NCI-H524 treated with DMSO at 0.1 percent for 48 hours (cell line): ENCODE measurements at places on chromosomes 7 and 10.
A peak's percentile ranks its signal among the peaks of the same experiment; 100 is the strongest.

- peak; percentile 1 for DNase-seq
Observed at GRCh38 chr10:31808258-31809218, 120.1 kb downstream of the ARHGAP12 start.

- no peak for DNase-seq
Observed at GRCh38 chr10:5963591-5963990, 13.8 kb downstream of the IL15RA start.

- DNase-seq, result no peak
Observed at GRCh38 chr10:57336341-57336740, 931.4 kb downstream of the IPMK start.

GRCh38 chr10:27695706-27696105, 49.9 kb downstream of the MKX start:
- no peak for DNase-seq

- no peak for DNase-seq
Observed at GRCh38 chr7:2566348-2566889, 7.6 kb downstream of the IQCE start.

- DNase-seq, result no peak
Observed at GRCh38 chr10:132632091-132632561, 94.5 kb downstream of the INPP5A start.

DNA sequence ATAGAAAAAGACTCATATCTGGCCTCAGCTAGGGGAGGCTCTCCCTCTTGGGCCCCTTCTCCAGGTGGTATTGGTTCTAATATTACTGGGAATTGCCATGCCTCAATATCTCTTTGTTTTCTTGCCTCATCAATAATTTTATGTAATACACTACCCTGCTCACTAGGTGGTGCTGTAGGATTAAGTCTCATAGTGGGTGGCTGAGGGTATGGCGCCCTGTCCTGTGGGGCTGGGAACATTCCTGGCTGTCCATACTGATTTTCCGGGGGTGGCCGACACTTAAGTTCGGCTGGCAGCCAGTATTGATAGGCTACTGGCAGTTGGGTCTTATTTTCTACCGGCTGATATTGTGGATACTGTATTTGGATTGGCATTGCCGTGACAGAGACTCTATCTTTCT, 9.0 kb upstream of the TAS2R3 start:
- no peak for DNase-seq

- no peak for DNase-seq
Observed at GRCh38 chr7:47181746-47182361, 400.1 kb downstream of the TNS3 start.

- DNase-seq, result no peak
Observed at GRCh38 chr10:122117475-122117874, 128.5 kb downstream of the TACC2 start.

GRCh38 chr7:116990056-116990455, 36.8 kb downstream of the ST7 start:
- no peak for DNase-seq

- no peak for DNase-seq
Observed at GRCh38 chr10:98407744-98408241, 7.2 kb downstream of the PYROXD2 start.

DNA sequence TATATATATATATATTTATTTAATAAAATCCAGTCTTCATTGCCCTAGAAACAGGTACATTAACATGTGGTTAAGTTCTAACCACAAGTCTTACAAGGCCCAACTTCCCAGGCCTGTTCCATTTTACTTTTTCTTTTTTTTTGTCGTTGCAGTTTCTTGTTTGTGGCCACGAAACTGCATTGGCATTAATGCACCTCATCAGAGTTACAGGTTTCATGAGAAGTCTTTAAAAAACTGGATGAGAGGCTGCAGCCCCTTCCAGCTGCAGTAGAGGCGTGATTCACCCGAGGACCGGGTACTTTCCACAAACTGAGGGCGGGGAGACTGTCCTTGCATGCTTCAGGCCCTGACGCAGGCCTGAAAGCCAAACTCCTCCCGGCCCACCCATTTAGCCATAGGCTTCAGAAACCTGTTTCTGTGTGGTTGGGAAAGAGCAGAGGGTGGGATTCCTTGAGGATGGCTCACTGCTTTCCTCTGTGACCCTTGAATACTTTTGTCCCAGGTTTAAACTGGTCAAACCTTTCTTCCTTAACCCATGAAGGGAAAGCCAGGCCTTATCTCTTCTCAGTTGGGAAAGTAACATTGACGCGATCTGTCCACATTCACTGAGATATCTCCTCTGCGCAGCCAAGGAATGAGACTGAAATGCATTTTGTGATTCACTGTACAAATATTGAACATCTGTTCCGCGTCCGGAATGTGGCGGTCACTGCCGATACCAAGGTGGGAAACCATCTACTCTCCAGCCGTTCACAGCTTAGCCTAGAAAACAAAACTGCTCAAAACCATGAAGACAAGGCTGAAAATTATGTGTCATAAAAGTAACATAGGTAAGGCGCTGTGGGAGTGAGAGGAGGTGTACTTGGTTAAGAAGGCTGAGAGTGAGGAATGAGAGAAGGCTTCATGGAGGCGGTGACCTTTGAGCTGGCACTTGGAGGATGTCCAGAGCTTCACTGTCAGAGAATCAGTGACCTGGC, 311.7 kb downstream of the GATA3 start:
- no peak for DNase-seq

DNA sequence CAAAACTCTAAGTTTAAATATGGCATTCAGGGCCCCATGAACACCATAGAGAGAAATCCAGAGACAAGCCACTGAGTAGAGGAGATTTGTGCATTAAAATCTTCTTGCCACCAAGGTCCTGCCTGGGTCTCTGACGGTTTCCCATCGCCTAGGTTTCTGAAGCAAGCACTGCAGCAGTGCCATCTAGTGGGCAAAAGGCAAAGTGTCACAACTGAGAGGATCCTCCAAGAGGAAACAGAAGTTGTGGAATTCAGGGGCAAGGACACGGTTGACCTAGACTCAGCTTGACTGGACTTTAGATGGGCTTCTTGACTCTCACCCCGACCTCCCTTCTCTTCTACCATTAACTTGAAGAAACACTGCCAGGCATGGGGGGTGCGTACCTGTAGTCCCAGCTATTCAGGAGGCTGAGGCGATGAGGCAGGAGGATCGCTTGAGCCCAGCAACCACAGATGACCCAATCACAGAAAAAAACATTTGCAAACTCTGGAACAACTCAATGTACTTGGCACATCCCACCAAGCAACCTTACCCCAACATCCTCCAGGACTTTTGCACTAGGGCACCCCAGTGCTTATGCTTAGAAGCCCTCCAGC, 604.1 kb downstream of the GALNT17 start:
- DNase-seq, result no peak

- no peak for DNase-seq
Observed at GRCh38 chr10:43355749-43356371, 15.6 kb upstream of the FXYD4 start.

- DNase-seq, result no peak
Observed at GRCh38 chr10:6151087-6151977, 51.4 kb upstream of the PFKFB3 start.

DNA sequence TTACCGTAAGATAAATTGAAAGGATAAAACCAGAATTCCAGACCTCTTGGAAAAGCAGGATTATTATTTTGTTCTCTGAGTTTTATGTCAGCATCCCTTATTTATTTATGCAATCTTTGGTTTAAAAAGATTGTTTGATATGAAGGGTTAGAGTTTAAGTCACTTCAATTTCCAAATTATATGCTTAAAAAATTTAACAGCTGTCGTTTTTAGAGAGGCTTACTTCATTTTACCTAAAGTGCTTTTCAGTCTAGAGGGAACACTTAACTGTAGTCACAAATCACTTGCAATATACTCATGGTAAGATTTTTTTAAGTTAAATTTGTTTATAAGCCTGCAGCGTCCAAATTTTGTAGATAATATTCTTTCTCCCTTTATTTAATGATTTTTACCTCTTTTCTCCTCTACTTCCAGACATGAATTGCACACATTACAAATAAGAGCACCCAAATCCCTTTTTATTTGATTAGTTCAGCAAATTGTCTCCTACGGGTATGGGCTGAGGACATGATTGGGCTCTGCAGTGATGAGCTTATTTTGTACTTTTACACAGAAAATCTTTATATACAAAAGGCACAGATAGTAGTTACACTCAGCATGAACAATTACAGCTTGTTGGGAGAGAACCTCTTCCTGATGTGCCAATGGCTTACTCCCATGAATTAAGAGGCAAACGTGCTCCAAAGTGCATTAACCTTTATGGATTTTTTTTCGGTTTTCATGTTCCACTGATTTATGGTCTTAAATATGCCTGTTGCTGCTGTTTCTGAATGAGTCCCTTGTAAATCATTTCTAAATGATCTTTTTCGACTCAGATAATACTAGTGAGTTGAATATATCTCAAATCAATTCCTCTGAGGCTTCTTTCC, 319.3 kb upstream of the LRGUK start:
- peak; percentile 11 for DNase-seq

DNA sequence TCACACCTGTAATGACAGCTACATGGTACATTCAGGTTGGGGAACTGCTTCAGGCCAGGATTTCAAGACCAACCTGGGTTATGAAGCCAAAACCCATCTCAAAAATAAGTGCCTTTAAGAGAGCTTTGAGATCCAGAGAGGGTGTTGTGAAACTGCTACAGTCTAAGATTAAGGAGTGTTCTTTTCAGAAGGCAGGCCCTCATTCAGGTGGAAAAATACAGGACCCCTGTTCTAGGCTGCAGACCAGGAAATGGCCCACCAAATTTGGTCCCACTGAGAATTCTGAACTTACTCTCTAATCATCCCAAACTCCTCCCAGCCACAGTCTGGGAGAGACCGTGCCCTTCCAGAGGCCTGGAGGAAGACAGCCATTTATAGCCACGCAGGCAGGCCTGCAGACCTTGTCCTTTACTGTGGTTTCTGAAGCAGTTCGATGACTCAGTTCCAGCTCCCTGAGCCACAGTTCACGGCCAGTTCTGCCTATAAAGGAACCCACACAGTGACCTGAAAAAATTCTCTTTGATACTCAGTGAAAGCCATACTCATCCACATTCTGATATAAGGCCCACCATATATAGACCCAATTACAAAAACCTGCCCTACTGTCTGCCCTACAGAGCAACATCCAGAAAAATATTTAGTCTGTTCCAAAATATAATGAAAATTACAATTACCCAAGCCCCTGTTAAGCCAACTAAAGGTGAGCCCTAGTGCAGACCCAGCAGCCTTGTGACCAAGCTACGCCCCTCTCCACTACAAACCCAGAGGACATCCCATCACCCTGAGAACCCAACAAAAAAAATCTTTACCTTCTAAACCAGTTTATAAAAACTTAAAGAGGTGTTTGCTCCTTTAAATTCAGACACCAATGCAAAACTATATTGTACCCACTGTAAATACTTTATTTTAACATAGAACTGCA, 21.2 kb downstream of the ZNF680 start:
- no peak for DNase-seq

- DNase-seq, result no peak
Observed at GRCh38 chr10:123781324-123781900, 110.2 kb downstream of the CPXM2 start.

DNA sequence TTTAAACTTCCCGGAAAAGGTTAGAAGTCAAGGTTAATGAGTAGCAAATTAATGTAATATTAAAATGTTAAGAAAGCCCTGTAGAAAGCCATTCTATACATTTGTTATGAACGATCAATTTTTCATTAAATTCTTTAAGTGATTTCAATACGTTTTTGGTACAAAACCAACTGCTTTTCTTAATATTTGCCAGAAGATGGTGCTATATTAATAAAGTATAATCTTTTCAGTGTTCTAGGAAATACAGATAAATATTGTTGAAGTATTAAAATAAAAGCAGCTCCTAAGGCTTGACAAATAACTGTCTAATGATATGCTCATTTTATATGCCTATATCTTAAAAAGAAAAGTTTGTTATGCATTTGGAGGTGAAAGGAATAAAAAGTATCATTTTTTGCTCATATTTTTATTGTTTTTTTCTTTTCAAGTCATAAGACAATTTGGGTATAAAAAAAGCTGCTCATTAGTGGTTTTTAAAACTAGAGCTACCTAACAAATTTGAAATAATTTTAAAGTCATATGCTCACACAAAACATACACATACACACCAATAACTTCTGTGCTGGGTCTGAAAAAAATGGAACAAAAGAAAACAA, 130.3 kb upstream of the POT1 start:
- no peak for DNase-seq

GRCh38 chr7:70599446-70600190, 532.3 kb upstream of the GALNT17 start:
- no peak for DNase-seq

DNA sequence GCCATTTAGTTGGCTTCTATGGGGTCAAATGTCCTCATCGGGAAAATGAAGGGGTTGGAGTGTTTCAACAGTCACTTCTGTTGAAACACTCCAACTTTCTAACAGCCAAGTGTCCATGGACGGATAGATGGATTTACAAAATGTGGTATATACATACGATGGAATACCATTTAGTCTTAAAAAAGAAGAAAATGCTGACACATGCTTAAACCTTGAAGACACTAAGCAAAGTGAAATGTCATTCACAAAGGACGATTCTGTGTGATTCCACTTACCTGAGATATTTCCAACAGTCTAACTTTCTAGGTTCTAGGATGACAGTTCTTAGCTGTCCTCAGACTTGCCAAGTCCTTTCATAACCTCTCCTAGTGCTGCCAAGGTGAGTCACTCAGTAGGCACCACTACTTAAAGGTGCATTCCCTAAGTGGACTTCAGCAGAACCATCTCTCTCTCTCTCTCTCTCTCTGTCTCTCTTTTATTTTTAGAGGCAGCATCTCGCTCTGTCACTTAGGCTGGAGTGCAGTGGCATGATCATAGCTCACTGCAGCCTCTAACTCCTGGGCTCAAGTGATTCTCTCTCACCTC, 69.0 kb downstream of the DENND2A start:
- no peak for DNase-seq

DNA sequence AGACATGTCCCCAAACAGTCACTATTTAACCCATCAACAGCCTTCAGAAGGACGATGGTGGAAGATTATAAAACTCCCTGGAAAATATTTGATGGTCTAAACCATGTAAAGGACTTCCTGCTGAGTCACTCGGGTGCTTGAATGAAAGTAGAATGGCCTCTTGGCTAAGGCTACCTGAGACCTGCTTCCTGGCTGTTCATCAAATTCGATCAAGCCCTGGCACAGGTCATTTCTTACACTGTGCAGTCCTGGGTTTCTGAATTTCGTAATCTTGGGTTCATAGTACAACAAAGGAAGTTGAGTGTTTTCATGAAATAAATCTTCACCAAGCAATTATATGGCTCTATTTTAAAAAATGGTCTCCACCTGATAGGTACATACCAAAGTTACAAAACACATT, 260.3 kb upstream of the RNF32 start:
- DNase-seq, result no peak
